Stimulated activated CD8-positive, alpha-beta memory T cell treated with anti-CD3 and anti-CD28 coated beads, Interleukin-7, amount 100 ng/mL, for 1 hour (primary cell): ENCODE measurements at places on chromosomes 7 and 10.
A peak's percentile ranks its signal among the peaks of the same experiment; 100 is the strongest.

GRCh38 chr7:75727881-75728593 is 10.7 kb downstream of the HIP1 start:
- no peak for DNase-seq

DNA sequence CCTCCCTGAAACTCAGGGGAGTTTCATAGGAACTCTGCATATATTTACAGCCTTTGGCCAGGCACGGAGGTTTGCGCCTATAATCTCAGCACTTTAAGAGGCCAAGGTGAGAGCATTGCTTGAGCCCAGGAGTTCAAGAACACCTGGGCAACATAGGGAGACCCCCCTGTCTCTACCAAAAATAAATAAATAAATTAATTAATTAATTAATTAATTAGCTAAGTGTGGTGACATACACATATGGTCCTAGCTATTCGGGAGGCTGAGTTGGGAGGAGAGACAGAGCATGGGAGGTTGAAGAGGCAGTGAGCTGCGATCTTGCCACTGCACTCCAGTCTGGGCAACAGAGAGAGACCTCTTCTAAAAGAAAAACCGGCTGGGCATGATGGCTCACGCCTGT is 9.4 kb upstream of the LEP start:
- no peak for DNase-seq

DNA sequence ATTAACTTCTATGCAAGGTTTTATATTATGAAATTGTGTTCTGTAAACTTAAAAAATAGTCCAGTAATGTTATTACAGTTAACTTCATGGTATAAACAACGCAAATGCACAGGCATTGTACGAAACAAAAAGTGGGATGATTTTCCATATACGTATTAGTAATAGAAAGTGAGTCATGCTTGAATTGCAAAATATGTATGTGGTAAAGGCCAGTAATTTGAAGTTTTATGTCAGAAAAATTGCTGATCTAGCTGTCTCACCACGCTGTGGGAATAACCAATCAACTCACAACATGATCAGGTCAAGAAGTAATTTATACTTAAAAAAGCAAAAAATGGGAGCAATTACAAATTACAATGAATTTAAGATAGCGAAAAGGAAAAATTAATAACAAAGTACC is 37.0 kb upstream of the GLI3 start:
- no peak for DNase-seq

GRCh38 chr7:87564296-87564963 is 36.3 kb downstream of the ABCB1 start:
- no peak for DNase-seq

DNA sequence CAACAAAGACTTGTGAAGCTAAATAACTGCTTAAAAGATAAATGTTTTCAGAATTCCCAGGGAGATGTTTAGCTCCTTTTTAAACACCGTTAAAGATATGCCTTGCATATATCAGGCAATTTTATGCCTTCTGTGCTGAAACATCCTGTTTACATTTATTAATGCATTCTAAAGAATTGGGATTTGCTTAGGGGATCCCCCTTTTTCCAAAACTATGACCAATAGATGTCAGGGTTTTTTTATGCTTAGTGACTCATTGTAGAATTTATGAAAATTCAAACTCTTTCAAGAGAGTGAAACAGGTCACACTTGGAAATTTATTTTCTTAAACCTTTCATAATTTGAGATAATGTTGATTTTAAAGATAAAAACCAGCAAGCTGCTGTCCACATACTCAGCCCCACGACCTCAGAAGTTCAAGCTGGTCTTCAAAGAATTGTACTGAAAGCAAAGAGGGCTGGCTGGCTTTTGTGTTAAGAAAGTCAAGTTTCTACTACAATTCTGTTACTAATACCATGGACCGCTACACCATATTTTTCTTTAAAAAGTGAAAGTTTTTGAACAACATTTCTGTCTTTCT is 411.8 kb downstream of the ETV1 start:
- no peak for DNase-seq

DNA sequence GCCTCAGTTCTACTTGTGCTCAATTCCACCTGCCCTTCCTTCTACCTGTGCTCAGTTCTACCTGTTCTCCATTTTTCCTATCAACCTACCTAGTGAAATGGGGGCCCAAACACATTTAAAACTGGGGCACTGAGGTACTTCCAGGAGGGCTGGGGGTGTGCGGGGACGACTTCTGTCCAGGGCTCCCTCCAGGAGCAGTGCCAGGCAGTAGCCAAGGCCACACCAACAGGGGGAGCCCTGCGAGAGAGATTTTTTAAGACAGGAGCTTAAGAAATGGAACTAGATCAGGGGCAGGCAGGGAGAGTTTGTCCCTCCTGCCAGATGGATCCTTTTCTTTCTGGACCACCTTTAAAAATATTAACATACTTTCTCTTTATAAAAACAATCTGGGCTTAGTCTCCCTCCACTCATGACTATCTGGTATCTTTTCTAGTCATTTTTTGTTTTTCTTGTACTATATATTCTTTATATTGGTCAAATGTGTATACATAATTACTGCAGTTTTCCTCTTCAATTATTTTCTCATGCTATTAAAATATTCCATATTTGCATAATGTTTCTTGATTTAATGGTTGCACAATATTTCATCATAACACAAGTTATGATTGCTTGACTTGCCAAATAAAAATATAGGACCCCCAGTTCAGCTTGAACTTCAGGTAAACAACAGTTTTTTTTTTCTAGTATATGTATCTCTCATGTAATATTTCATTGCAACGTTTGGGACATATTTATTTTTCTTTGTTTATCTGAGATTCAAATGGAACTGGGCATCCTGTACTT is 47.3 kb upstream of the INSYN2A start:
- DNase-seq, result peak; percentile 4

GRCh38 chr7:3083350-3083749 is 39.7 kb upstream of the CARD11 start:
- DNase-seq, result no peak

- no peak for DNase-seq
Measured at GRCh38 chr7:113996405-113996804, 77.6 kb upstream of the PPP1R3A start.

DNA sequence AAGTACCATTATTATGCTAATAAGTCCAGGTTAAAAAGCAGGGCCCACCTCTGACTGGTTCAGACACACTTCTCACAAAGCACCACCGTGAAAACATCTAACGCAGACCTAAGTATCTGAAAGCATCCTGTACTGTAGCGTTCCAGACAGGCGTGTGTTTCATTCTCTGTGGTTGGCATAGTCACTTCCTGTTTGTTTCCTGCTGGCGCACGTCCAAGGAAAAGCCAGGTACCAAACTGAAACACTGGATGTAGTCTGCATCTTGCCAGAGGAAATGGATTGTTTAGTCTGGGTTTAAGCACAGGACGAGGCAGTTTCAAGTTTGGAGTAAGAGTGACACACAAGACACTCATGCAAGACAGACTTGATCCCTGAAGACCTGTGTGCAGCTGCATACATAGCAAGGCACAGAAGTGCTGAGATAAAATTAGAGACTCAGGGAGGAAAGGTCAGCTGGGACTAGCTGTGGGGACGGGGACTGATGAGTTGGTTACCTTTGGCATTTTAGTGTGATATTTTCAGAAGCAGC is 23.3 kb downstream of the BPGM start:
- peak; percentile 64 for DNase-seq

- no peak for DNase-seq
Measured at GRCh38 chr10:125475815-125476214, 207.1 kb downstream of the TEX36 start.

GRCh38 chr7:50310956-50311355 is 6.4 kb downstream of the IKZF1 start:
- no peak for DNase-seq

- no peak for DNase-seq
Measured at GRCh38 chr7:41536122-41536872, 166.6 kb downstream of the INHBA start.

DNA sequence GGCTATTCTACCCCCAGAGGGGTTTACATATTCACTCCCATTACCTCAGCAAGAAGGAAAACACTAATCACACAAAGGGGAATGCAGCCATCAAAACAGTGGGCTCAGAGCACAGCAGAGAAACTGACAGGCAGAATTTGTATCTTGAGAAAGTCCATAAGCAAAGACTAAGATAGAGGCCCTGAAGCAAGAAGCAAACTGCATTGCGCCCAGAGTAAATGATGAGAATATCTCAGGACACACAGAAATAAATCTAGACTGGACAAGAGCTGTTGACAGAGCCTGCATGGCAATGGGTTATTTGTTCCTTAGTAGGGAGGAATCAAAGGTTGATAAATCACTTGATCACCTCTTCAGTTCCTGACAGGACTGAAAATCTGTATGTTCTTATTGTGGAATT is 440.7 kb upstream of the CELF2 start:
- no peak for DNase-seq

- DNase-seq, result no peak
Measured at GRCh38 chr10:118840071-118840775, 85.5 kb upstream of the CACUL1 start.

DNA sequence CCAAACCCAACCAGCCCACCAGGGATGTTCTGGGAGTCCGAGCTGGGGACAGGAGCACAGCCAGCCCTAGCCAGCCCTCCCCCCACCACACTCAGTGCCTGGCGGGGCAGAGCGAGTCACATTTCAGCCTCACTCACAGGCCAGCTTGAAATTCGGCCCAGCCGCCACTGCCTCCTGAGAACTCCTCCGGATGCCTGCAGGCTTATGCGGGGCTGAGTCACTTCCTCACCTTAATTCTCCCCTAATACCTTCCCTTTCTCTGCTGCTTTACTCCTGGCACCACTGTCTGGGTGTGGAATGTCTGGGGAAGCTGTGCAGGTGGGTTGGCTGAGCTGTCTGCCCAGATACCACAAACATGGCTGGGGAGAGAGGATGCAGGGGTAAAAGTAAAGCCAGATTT is 22.6 kb upstream of the DLG5 start:
- DNase-seq, result no peak

GRCh38 chr10:113261611-113262091 is 291.2 kb upstream of the HABP2 start:
- no peak for DNase-seq

- DNase-seq, result no peak
Measured at GRCh38 chr10:122112625-122113160, 123.7 kb downstream of the TACC2 start.

DNA sequence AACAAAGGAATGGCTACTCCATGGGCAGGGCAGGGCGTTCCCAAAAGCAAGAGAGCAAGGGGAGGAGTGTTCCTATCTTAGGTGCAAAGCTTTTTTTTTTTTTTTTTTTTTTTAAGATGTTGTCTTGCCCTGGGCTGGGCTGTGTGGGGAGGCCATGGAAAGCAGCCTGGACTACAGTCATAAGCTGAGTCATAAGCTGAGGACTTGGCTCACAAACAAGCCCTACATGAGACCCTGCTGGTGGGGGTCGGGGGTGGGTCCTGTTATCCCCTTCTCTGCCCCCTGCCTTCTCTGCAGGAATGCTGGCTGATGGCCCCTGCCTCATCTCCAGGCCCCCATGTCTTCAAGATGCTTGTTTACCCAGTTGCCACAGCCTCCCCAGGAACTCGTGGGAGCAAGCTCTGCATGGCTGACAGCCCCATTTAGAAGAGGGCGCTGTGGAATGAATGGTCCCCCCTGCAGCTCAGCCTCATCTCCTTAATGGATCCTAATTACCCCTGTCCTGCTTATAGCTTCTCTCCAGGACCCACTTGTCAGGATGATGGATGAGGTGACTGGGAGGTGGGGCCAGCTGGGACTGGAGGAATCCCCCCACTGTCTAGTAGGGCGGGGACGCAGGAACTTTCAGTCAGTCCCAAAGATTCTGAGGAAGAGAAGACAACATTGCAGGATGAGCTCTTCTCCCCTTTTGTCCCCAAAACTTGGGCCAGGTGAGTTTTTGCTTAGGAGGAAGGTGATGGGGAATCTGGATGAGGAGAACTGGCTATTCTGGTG is 340.8 kb upstream of the PODXL start:
- DNase-seq, result no peak

DNA sequence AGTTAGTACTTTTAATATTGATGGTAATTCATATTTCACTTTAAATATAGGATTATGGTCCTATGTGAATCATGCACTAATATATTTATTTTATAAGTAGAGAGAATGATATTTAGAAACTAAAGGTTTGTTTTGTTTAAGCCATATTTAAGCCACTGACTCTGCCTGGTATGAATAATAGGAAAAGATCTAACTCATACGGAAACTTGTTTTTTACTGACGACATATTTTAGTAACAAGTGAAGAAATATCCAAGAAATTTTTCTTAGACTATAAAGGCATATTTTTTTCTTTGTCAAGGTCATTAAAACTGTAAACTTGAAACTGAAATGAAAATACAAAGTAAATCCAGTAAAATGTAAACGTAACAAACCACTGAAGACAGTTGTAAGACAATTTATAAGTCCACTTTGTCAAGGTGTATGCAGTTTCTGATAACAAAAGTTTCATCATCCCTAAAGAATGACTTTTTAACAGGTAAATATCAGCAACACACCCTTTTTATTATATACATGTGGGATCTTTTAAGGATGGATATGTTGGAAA is 147.1 kb downstream of the PHF14 start:
- DNase-seq, result no peak

- no peak for DNase-seq
Measured at GRCh38 chr10:119526149-119526548, 16.4 kb downstream of the RGS10 start.

DNA sequence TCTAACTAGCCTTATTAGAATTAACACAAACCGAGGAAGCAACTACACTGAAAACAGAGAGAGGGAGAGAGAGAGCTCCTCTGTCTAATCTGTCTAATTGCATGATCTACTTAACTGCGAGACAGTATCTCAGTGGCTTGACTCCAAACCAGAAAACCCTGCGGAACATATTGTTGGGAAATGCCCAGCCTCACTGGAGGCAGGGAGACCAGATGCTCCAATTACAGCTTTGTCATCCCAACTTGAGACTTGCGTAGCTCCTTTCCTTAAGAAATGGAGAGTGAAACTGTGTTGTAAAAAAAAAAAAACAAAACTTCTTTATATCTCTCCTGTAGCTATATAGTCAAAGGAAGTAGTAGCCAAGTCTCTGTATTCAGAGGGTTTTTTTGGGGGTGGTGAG is 52.0 kb upstream of the ZNRF2 start:
- no peak for DNase-seq

DNA sequence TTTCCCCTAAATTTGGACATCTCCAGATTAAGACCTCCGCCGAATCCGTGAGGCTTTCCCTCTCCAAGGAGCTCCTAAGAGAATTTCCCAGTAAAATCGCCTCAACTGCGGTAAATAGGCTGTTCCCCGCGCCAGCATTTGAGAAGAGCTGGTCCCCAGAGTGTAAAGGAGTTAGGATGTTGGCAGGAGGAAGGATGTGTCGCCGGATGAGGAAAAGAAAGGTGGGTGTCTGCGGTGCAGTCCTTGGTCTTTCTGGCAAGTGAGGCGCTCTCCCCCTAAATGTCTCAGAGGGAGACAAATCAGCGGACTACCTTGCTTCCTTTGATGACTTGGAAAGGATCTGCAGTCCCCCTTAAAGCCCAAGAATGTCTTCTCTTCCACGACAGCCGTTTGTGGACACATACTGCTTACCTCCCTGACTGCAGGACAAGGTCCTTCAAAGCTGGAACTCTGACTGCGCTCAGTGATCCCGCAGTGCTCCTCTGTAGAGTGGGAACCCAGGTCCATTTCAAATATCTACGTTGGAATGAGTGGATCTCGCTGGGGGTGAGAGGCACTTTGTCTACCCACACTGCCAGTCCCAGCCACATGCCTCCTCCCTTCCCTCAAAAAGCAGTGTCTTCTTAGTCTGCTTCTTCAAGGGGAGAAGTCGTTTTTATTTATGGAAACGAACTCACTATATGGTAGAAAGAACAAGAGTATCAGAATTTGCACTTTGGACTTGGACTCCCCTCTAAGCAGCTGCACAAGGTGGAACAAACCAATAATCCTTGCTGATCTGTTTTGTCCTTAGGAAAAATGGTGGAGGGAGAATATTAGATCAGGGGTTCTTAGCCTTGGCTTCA is 1.1 kb upstream of the DLG5 start:
- DNase-seq, result no peak
